ENCODE measurements at places on chromosomes 7 and 10. TPM values are rescaled to one million over a fixed set of nuclear protein-coding genes. Genes with fewer than 3 reads are reported as not detected.

TAS2R3 gene
- total RNA-seq = 0.34 TPM

DNA sequence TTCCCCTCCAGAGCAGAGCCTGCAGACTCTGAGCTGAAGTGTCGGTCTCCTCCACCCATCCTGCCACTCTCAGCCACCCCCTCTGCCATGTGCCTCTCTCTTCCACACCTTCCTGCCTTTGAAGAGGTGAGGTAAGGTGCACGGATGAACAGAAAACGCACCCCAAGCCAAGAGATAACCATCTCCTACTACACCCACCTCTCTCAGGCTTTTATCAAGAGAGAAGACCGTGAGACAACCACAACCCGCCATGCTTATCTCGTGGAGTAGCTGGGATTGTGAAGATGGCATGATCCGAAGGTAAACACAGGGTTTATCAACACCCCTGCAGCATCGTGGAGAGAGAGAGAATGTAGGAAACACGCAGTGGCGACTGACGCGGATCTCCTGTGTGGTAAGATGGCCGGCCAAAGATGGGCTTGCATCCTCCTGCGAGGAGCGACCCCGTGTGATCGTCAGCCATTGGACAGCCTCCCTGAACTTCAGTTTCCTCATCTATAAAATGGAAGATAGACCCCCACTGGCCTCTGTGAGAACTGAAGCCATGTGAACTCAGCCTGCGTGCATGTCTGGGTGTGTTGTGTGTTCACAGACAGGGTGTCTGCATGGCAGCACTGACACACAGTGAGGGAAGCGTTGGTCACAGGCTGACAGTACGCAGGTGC is 219.0 kb downstream of the DIP2C start:
- no peak for DNase-seq

GRCh38 chr7:98206451-98207330 is 4.5 kb upstream of the BHLHA15 start:
- DNase-seq = no peak

DNA sequence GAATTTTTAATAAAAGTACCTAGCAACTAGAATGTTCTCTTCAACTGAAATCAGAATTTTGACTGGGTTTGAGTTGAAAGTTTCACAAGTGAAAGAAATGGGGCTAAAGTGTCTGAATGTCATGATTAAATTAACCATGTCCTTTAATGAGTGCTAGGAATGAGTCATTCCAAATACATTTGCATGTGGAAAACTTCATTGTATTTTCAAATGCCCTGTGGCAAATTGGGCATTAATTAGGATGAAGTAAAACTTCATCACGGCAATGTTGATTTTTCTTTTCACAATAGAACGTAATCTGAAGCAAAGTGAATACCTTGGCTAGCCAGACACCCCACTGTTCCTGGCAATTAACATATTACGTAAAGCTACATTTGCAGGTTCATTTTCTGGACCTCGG is 166.6 kb downstream of the KIAA1217 start:
- DNase-seq = no peak

DNA sequence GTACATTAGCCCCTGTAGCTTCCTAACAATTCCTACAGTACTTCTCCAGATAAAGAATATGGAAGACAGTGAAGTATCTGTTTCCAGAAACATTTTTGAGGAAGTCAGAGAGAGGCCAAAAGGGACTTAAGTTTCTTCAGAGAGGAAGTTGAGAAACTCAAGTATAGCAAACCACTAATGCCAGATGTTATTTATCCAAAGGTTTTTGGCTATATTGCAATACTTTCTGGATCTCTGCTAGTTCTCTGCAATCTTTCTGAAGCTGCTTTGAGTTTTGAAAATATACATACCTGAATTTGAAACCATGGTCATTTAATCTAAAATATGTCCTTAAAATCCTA is 64.7 kb downstream of the BICC1 start:
- DNase-seq = peak; percentile 64

SPDYE11 gene
- not detected for total RNA-seq

DNA sequence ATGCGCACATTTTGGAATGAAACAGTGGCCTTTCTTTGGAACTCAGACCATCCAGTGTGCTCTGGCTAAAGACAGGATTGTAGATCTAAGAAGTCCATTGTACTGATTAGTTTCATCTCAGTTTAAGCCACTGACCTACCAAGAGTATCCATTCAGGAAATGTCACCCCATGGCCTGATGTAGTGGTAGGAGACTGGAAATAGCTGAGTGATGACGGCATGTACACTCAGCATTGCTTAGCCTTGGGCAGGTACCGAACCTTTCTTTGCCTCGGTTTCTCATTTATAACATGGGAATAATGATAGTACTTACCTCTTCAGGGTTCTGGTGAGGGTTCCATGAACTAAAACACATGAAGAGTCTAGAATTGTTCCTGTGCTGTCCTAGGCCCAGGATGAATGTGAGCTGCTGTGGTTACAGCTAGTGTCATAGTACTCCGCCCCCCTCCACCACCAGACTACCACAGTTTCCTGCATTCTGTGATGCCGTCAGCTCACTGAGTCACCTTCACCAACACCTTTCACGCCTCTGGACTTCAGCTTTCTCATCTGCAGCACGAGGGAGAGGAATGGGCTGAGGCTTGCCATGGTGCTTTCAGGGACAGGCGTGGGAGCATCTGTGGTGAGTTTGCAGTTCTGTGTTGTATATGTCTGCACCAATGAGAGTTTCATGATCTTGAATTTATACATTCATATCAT is 484.0 kb upstream of the GALNT17 start:
- DNase-seq = no peak

DNA sequence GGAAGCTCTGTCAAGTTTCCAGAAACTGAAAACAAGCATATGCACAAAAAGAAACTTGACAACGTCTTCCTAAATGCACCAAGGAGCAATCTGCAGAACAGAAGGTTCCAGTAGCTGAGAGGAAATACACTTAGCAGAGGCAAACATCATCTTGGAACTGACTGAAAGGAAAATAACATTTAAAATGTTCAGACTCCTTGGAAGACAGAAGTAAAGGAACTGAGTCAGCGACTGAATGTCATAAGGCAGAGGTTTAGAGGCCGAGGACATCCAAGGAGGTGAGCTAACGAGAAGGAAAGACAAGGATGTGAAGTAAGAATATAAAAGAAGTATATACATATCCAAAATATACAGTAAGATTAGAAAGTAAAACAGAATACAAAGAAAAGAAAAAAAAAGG is 24.1 kb downstream of the SEMA3D start:
- no peak for DNase-seq

GRCh38 chr7:101216860-101217387 is 457 bp downstream of the PLOD3 start:
- peak; percentile 34 for DNase-seq

GRCh38 chr7:823649-824048 is 8.6 kb upstream of the SUN1 start:
- DNase-seq = no peak

All from LHCN-M2 (cell line).